Right renal pelvis (tissue), 4 donors: ENCODE measurements at places on chromosomes 6 and 20.

DNA sequence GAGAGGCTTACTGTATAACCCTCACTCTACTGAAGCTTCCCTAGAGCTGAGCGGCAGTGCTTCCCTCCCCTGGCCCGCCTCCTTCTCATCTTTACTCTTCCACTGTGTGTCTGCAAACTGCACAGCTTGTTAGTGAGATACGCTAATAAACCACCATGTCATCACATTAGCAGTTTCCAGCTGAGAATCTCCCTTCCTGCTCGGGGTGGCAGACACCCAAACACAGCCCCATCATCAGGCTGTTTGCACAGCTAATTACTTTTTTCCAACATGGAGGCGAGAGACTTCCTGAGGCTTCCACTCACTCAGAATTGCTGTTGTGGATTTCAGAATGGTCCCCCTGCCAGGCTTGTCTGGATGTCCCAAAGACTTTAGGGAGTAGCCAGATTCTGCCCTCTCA, 444.9 kb upstream of the SULF2 start:
- no peak for DNase-seq

- DNase-seq: no peak
Observed at GRCh38 chr6:165181951-165182414, 127.4 kb downstream of the C6orf118 start.

- no peak for DNase-seq
Observed at GRCh38 chr6:28807682-28808280, 116.0 kb downstream of the TRIM27 start.

GRCh38 chr6:109794201-109794923, 103.3 kb downstream of the FIG4 start:
- no peak for DNase-seq

- no peak for DNase-seq
Observed at GRCh38 chr20:11204926-11205768, 531.3 kb upstream of the JAG1 start.
